Activated T-cell treated with anti-CD3 and anti-CD28 coated beads, Interleukin-2, amount 50 U/mL, for 48 hours (primary cell): ENCODE measurements at places on chromosomes 6 and 20.

DNA sequence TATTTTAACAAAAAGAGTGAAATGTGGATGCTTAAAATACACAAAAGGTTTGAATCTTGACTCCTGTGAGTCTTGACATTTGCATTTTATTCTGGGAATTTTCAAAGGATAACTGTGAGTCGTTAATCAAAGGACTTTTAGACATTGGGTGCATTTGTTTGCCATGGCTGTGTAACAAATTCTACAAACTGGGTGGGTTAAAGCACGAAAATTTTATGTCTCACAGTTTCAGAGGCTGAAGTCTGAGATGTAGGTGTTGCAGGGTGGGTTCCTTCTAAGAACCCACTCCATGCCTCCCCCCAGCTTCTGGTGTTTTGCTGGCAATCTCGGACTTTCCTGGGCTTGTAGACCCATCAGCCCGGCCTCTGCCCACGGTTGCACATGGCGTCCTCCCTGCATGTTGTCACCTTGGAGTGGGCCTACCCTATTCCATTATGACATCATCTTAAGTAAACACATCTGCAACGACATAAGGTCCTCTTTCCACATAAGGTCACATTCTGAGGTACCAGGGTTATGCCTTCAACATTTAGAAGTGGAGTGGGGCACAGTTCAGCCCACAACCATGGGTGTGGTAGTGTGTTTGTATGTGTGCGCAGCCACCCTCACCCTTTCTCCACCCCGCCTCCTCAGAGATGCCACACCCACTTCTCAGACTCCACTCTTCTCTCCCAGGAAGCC, 113.1 kb downstream of the FOXA2 start:
- DNase-seq, result no peak

GRCh38 chr6:153085239-153085638, 45.8 kb downstream of the RGS17 start:
- no peak for DNase-seq

GRCh38 chr6:54083287-54083686, 28.0 kb upstream of the MLIP start:
- no peak for DNase-seq

DNA sequence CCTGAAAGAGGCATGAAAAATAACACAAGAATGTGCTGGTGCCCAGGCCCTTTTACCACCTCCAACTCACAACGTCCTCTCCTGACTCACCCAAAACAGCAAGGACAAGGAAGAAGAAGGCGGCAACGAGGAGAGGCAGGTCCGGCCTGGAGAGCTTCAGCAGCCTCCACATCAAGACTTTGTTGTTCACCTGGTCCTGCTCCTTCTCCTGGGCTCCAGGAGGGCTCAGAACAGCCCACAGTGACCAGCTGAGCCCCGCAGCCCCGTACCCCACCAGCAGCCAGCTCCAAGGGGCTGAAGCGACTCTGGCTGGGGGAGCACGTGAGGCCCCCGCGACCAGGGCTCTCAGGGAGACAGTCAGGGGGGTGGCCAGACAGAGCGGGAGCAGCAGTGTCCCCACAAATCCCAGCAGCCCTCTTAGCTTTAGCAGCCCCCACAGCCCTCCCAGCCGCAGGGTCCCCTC, 857 bp downstream of the TAP2 start:
- no peak for DNase-seq

- no peak for DNase-seq
Measured at GRCh38 chr20:63963784-63964301, 5.9 kb downstream of the ZNF512B start.

GRCh38 chr6:47741807-47742206, 40.0 kb upstream of the OPN5 start:
- DNase-seq, result no peak

DNA sequence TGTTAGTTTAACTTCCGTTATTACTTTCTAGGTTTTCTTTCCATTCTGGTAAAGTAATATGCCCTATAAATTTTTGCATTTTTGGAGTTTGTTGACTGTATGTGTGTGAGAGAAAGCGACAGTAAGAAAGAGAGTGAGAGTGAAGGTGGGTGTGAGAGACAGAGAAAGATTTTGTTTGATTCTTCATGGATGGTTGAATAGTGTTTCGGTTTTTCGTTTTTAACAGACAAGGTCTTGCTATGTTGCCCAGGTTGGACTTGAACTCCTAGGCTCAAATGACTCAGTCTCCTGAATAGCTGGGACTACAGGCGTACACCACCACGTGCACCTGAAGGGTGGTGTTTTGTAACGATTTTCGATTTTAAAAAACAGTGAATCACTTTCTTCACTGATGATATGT, 329.1 kb upstream of the RUNX2 start:
- DNase-seq, result no peak

DNA sequence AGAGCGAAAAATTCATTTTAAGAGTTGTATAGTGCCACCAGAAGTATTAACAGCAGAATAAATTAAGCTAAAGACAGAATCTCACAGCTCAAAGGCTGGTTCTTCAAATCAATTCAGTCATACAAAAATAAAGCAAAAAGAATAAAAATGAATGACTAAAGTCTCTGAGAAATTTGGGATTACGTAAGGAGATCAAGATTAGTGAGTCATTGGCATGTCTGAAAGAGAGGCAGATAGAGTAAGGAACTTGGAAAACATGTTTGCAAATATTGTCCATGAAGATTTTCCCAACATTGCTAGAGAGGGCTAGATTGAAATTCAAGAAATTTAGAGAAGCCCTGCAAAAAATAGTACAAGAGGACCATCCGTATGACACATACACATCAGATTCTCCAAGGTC, 1413.9 kb upstream of the ADGRB3 start:
- DNase-seq, result no peak

DNA sequence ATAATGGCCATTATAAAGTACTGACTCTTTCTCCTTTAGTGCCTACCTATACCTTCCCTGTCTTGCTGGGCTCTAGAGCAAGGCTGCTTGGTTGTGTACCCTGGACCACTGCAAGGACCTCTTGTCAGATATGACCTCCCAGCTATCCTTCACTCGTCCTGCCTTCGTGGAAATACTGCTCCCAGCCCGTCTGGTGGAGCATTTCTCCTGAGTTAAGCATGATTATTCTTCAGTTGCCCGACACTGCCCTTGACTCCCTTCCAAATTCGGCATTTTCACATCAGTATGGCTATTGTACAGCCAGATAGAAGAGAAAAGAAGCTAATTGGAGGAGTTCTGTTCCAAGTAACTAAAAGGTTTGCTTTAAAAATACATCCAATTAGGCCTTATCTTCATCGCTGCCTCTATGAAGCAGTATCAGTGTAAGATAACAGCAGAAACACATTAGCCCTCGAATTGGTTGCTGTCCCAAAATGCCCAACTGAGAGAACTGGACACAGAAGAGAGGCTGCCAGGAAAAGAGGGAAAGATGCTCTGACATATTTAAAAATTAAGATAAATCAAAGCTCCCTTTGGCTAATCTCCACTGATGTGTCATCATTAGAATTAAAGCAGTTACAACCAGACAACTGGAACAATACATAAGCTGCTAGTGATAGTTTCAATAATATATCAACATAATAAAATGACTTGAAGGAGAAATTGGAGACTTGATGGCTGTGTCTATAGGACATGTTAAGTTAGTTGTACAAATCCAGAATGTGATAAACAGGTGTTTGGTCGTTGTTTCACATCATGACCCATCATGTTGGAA, 54.4 kb downstream of the OPRM1 start:
- DNase-seq, result no peak

GRCh38 chr6:81938014-81938856, 185.8 kb upstream of the TENT5A start:
- DNase-seq, result no peak

DNA sequence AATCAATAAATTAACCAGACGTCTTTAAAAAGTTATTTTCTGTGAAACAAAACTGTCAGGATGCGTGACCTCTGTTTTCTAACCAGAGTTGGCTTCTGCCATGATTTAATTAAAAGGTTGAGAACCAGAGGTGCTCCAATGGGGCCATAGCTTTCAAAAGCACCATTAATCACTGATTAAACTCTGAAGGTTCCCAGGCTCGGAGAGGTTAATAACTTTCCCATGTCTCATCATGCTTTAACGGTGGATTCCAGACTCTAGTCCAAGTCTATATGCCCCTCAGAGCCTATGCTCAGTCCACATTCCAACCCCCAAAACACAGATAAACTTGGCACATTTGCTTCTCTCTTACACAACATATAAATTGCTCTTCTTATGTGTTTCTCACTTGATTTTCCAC, 95.5 kb downstream of the SNAP91 start:
- no peak for DNase-seq

GRCh38 chr6:33815854-33816253, 12.1 kb upstream of the MLN start:
- no peak for DNase-seq

GRCh38 chr6:5540370-5540769, 279.1 kb downstream of the FARS2 start:
- DNase-seq, result no peak
